ENCODE measurements at places on chromosomes 4 and X.

DNA sequence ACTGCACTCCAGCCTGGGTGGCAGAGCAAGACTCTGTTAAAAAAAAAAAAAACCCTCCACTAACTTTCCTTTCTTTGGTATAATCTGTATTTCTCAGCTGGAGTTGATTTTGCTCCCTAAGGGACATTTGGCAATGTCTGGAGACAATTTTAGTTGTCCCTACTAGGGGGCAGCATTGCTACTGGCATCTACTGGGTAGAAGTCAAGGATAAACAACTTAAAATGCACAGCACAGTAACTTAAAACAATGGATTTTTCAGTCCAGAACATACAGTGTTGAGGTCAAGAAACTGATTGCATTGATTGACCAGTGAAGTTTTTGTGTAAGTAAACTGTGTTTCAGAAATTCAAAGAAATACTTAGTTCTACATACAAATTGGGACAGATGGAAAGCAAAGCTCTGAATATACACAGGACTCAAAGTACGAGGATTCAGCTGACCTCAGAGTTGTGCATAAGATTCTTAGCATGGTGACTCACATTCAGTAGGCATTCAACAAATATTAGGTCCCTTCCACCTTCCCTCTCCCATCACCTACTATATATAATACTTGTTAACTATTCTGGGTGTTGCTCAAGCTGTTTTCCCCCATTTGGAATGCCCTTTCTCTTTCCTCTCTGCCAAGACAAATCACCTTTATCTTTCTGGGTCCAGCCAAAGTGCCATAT lies 8.8 kb downstream of the DDX53 start:
- no peak for DNase-seq
- no peak overlapping the region for H3K4me3 ChIP-seq
- H3K36me3 ChIP-seq = no peaks in the 10 kb centered on the region
- H3K27me3 ChIP-seq = no peaks in the 10 kb centered on the region
- H3K4me1 ChIP-seq = peaks cover 13% of the 10 kb centered on the region
- no peak overlapping the region for H3K27ac ChIP-seq

GRCh38 chr4:1565598-1566295 lies 118.4 kb downstream of the FAM53A start:
- DNase-seq = peak; percentile 7
- H3K36me3 ChIP-seq = no peaks in the 10 kb centered on the region
- H3K27me3 ChIP-seq = peaks cover 28% of the 10 kb centered on the region
- peak overlapping the region; percentile 87 for H3K27ac ChIP-seq
- H3K4me3 ChIP-seq = peak overlapping the region; percentile 76

- H3K4me1 ChIP-seq = no peaks in the 10 kb centered on the region
- no peak for DNase-seq
- no peak overlapping the region for H3K27ac ChIP-seq
- H3K27me3 ChIP-seq = peaks cover 2% of the 10 kb centered on the region
- H3K36me3 ChIP-seq = no peaks in the 10 kb centered on the region
Measured at GRCh38 chr4:187499956-187500355, 495.6 kb upstream of the ZFP42 start.

DNA sequence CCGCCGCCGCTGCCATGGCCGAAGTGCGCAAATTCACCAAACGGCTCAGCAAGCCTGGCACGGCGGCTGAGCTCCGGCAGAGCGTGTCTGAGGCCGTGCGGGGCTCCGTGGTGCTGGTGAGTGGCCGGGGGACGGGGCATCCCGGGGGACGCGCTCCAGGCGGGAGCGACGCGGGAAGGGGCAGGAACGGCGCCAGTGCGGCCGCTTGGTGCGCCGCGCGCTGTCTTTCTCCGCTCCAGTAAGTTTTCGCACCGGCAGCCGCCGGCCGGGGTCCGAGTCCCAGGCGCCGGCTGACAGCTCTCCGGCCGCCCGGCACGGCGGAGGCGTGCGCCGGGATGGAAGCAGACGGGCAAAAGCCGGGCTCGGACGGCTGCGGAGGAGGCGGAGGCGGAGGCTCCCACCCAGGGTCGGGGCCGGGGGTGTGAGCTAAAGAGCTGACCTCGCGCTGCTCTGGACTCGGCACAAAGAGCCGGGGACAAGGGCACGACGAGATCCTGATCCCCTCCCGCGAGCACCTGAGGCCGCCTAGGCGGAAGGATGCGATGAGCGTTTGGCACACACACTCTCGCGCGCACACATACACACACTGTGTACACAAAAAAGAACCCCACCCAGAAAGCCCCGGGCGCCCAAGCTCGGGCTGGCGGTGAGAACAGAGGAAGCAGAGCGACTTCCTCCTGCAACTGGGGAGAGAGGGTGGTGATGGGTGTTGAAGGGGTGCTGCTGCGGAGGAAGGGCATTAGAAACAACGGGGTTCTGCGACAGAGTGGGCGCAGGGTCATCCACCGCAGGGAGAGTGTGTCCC lies 545 bp downstream of the DOCK11 start:
- H3K36me3 ChIP-seq = peaks cover 5% of the 10 kb centered on the region
- DNase-seq = peak; percentile 65
- H3K27me3 ChIP-seq = no peaks in the 10 kb centered on the region
- H3K4me1 ChIP-seq = peaks cover 28% of the 10 kb centered on the region

- no peak overlapping the region for H3K4me3 ChIP-seq
- H3K27me3 ChIP-seq = no peaks in the 10 kb centered on the region
- H3K36me3 ChIP-seq = no peaks in the 10 kb centered on the region
- H3K27ac ChIP-seq = no peak overlapping the region
- H3K4me1 ChIP-seq = no peaks in the 10 kb centered on the region
Measured at GRCh38 chr4:127400731-127401346, 231.9 kb upstream of the INTU start.

- H3K4me1 ChIP-seq = no peaks in the 10 kb centered on the region
- H3K4me3 ChIP-seq = no peak overlapping the region
- DNase-seq = no peak
- H3K27me3 ChIP-seq = peaks cover 5% of the 10 kb centered on the region
Measured at GRCh38 chrX:10633722-10634121, 13.3 kb upstream of the MID1 start.

DNA sequence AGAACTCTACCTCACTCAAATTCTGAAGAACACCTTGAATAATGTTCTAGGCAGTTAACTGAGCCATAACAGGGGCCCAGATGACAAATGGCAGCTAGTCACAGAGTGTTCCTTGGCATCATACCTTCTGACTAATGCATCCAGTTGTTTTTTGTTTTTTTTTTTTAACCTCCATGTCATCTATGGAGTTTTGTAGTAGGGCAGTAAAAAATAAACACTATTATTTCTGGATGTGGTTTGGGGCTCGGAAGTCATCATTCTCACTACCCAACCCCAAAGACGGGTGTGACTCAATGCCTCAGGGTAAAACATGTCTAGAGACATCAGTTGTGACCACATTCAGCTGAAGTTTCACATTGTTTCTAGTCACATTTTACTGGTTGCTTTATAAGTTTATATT lies 31.2 kb upstream of the MCF2 start:
- no peak for DNase-seq
- H3K4me1 ChIP-seq = no peaks in the 10 kb centered on the region
- no peak overlapping the region for H3K4me3 ChIP-seq

DNA sequence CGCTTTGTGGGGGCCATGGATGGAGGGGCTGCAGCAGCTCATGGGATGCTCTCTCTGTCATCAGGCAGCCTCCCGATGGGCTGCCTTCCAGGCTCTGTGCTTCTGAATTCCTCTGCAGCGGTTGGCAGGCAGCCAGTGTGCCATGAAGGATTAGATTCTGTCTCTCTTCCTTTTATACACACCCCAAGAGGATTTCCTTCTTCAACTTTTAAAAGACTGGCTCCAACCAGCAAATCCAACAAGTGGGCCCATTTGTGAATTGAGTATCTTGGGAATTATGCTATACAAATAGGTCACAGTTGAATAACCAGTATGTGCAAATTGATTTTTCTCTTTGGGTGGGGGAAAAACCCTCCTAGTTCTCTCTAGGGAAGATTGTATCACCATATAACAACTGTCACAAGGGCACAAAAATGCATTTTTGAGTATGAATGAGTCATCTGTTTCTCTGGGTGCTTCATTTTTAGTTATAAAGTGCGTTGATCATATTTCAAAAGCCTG lies 96.8 kb upstream of the FAT1 start:
- no peaks in the 10 kb centered on the region for H3K4me1 ChIP-seq
- no peak for DNase-seq
- no peak overlapping the region for H3K27ac ChIP-seq
- no peak overlapping the region for H3K4me3 ChIP-seq
- no peaks in the 10 kb centered on the region for H3K27me3 ChIP-seq

GRCh38 chrX:50407976-50408375 lies 62.6 kb downstream of the DGKK start:
- no peaks in the 10 kb centered on the region for H3K36me3 ChIP-seq
- no peak for DNase-seq
- peaks cover 2% of the 10 kb centered on the region for H3K27me3 ChIP-seq
- H3K4me3 ChIP-seq = no peak overlapping the region

- no peak overlapping the region for H3K27ac ChIP-seq
- no peak for DNase-seq
Measured at GRCh38 chr4:160299177-160299576, 1196.3 kb downstream of the RAPGEF2 start.

All from naive thymus-derived CD8-positive, alpha-beta T cell (primary cell).